ENCODE measurements at places on chromosomes 7 and 10. TPM values are rescaled to one million over a fixed set of nuclear protein-coding genes. Genes with fewer than 3 reads are reported as not detected.

AQP1 gene
- 323 TPM for total RNA-seq

- DNase-seq: peak; percentile 30
Observed at GRCh38 chr7:21898265-21898930, 47.3 kb downstream of the CDCA7L start.

GRCh38 chr7:84674236-84674913 is 479.8 kb upstream of the SEMA3A start:
- no peak for DNase-seq

DNA sequence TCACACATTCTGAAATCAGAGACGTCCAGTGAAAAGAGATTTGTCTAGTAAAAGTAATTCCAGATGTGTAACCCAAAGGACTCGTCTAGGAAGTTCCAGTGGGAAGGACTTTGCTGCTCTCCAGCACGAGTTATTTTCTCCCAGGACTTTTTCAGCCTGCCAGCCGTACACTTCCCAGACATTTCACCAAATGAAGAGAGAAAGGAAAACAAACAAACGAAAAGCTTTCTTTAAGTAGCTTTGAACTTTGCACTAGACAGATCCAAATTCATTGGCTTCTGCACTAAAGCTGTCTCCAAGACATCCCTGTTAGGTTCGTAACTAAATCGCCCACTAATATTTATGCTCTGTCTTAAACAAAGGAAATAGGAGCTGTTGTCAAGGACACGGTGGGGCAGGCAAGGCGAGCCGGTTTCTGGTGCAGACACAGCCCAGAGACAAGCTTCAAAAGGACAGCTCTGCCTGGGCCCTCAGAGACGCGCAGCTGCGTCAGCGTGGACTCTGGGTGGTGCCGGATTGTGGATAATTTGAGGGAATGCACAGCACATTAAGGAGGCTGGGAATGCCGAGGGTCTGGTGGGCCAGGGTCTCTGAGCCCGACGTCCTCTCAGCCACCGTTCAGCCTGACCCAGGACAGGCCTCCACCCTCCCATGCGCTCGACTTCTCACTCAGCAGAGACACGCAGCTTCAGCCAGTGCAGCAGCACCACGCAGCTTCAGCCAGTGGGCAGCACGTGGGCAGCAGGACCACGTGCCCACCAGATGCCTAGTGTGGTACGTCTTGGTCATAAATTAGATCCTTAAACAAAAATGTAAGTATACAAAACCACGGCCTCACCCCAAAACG is 64.1 kb upstream of the INSIG1 start:
- no peak for DNase-seq

- DNase-seq: no peak
Observed at GRCh38 chr10:50334273-50334672, 83.0 kb upstream of the ASAH2 start.

GRCh38 chr7:1800902-1801301 is 130.8 kb downstream of the ELFN1 start:
- DNase-seq: no peak

All from left ventricle myocardium superior (tissue), 1 donor.